ENCODE measurements at places on chromosomes 3 and 15.

DNA sequence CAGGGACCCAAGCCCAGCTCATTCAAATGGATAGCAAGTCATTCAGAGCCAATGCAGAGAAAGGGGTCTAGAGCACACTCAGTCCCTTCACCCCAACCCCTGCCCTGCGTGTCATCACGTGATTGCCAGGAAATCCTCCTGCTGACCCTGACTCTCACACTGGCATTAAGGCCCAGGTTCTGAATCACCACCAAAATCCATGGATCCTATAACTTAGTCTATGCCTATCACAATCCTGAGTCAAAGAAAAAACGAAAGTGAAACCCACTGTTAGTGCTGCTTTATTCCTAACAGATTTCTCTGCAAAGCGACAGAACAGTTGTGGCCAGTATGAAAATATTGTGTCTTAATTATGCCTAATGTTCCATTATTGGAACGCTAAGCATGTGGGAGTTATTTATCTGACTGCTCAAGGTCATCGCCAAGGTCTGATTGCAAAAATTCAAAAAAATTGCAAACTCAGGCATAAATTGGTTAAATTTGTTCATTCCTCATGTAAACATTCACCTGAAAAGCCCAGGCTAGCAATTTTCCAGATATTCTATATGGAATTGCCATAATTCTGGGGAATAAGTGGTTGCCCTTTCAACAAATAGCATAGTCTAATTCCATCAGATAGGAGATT is 108.7 kb upstream of the EIF1B start:
- DNase-seq, result no peak

- DNase-seq, result no peak
Observed at GRCh38 chr3:183022936-183023516, 42.7 kb upstream of the DCUN1D1 start.

- no peak for DNase-seq
Observed at GRCh38 chr3:62990704-62991413, 115.6 kb upstream of the CADPS start.

DNA sequence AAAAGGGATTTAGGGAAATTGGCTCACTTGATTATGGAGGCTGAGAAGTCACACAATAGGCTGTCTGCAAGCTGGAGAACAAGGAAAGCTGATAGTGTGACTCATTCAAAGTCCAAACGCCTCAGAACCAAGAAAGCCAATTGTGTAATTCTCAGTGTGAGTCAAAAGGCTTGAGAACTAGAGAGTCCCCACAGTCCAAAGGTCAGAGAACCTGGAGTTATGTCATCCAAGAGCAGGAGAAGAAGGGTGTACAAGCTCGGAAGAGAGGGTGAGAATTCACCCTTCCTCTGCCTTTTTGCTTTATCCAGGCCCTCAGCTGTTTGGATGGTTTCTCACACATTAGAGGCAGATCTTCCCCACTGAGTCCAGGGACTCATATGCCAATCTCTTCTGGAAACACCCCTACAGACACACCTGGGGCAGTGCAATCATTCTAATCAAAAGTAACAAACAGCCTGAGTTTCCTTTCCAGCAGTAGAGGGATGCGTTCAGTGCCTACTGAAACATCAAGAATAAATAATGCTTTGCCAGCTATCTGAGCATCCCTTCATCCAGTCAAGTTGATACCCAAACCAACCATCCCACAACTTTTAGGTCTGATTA is 271.5 kb downstream of the SATB1 start:
- DNase-seq, result no peak

DNA sequence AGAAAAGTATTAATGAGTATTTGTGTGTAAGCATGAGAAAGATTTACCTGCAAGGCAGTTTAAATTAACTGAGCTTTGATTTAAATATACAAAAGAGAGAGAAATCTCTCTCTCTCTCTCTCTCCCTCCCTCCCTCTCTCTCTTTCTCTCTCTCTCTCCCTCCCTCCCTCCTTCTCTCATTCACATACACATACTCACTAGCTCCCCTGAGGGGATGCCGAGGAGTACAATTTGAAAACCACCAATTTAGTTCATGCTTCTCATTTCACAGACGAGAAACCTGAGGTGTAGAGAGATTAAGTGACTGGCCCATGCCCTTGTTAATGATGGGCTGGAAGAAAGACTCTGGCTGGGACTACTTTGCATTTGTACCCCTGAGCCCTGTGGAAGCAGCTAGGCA is 59.4 kb downstream of the MECOM start:
- DNase-seq, result no peak

DNA sequence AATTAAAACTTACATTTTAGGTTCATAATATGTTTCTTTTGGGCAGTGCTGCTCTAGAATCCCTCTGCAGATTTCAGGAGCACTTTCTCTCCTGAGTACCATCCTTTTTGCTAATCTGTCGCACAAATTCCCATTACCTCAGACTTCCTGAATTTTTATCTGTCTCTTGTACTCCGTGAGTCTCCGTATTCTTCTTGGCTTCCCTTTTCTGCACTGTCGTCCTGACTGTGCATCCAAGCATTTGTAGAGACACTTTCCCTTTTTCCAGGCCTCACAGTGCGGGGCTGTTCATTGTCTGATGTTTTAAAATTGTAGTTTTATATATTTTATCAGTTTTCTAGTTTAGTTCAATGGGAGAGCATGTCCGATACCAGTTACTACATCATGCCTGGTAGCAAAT is 27.3 kb downstream of the MEF2A start:
- no peak for DNase-seq

DNA sequence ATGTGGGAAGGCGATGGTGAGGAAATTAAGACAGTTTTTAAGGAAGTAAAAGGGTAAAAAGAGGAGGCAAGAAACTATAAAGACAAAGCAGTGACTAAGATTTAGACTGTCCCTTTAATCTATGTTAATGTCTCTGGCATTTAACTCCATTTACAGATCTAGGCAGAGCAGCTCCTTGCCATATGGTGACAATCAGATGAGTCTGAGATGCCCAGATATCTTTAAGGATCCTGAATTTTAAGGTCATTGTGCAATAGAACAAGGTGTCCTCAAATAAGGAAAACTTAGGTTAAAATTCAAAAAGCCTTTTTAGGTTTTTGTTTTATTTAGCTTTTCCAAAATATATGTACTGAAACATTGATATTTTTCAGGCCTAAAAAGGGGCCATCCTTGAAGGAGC is 24.1 kb downstream of the RASGRP1 start:
- DNase-seq, result no peak

DNA sequence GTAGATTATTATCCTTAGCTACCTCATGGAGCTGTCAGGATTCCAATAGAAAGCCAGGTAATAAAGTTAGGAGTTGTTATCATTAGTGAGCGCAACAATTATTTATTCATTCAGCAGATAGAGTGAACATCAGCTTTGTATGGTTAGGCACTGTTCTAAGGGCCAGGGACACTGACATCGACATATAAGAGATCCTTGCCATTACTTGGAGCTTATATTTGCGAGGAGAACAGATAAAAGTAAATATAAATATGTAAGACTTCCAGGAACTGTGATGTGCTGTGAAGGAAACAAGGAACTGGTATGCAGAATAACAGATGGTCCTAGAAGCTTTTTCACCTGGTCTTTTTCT is 473 bp downstream of the LSM3 start:
- DNase-seq, result no peak

- DNase-seq, result no peak
Observed at GRCh38 chr3:45984331-45985312, 11.0 kb downstream of the FYCO1 start.

GRCh38 chr3:72189339-72189738 is 404.4 kb upstream of the PROK2 start:
- DNase-seq, result no peak

GRCh38 chr3:78732471-78732870 is 1035.3 kb downstream of the ROBO1 start:
- DNase-seq, result no peak

DNA sequence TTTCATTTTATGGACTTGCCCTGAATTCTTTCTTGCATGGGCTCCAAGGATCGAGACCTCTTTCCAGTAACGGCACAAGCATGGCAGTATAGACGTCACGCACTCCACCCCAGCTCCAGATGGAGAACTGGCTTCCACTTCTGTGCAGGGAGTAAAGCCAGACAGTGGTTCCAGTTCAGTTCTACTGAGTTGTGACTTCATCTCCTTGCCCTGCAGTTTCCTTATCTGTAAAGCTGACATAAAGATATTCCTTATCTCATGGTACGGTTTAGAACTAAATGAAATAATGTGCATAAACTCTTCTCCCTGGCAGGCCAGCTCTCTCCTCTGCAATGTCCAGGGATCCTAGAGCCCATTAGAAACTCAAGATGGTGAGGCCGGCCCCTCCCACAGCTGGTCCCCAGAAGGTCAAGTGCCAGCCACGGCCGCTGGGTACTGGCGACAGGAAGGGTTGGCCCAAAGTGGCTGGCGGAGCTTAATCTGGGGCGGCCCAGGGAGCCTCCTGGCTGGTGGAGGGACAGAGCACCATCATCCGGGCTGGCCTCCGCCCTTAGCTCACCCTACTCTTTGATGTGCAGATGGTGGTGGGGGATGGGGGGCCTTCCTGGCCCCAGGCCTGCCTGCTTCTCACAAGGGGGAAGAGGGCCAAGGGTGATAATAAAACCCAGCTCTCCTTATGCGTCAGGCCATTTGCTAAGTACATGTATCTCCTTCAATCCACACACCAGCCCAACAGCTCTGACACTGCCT is 7.2 kb downstream of the MESP2 start:
- DNase-seq, result no peak

- no peak for DNase-seq
Observed at GRCh38 chr3:127131424-127132170, 61.3 kb upstream of the PRR23E start.

GRCh38 chr15:74994236-74994635 is 1.1 kb upstream of the SCAMP5 start:
- DNase-seq, result no peak

- no peak for DNase-seq
Observed at GRCh38 chr3:32420126-32421038, 28.7 kb downstream of the CMTM7 start.

- DNase-seq, result no peak
Observed at GRCh38 chr3:34886443-34886842, 752.9 kb upstream of the ARPP21 start.

GRCh38 chr3:126935756-126936509 is 47.0 kb upstream of the PLXNA1 start:
- no peak for DNase-seq

DNA sequence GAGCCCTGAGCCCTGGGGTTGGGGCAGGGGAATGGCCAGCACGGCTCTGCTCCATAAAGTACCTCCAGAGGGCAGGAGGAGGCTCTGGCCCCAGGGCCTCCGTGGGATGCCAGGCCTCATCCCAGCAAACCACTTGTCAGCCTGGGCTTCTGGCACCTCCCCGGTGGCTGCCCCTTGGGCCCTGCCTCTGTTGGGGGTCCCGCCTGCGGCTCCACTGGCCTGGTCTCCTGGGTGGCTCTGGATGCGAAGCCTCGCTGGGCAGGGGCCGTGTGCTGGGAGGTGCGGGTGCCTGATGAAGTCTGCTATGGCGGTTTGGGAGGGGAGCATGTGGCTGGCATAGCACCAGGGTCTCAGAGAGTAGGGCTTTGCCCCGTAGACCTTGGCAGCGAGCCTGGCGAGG is 37.6 kb downstream of the PLXNA1 start:
- DNase-seq, result no peak

DNA sequence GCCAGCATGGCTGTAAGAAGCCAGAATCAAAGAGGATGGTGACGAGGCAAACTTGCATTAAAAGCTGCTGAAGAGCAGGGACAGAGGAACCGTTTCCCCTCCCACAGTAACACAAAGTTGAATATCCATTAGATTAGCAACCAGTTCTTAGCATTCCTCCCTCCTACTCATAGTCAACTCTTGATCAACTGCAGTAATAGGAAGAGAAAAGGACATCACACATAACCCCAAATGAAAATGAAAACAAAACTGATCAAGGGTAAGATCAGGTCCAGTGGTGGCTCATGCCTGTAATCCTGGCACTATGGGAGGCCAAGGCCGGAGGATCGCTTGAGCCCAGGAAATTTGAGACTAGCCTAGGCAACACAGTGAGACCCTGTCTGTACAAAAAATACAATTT is 165.2 kb downstream of the GREM1 start:
- DNase-seq, result no peak

DNA sequence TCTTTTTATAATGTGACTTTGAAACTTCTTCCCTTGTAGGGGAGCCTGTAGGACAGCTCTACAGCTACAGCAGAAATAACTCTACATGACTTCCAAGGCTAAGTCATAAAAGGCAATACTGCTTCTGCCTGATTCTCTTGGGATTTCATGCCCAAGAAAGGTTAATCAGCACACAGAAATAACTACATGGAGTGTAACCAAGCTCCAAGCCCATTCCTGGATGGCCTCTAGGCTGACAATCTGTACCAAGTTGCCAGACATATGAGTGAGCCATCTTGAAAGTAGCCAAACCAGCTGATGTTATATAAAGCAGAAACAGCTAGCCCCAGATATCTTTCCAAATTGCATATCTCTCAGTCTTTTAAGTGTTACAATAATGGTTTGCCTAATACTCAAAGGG is 75.8 kb upstream of the OSTN start:
- DNase-seq, result no peak

DNA sequence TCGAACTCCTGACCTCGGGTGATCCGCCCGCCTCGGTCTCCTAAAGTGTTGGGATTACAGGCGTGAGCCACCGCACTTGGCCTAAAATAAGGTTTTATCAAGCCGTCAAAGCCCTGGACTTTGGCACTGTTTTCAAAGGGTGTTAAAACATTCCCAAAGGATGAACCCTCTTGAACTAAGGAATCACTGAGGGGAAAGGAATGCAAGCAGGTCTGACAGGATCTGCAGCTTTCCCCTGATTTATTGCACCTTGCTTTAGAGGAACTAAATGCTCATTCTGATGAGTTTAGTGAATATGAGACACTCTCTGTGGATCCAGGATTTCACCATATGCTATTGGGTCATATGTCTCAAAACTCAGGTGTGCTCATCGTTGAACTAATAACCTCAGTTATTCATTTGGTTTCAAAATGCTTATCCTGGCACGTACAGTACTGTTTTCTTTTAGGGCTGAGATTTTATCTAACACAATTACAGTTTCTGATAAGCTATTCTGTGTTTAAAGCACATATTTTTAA is 63.0 kb upstream of the TSC22D2 start:
- no peak for DNase-seq

GRCh38 chr3:184178521-184179138 is 4.0 kb downstream of the AP2M1 start:
- no peak for DNase-seq

Data from stimulated activated CD8-positive, alpha-beta memory T cell treated with anti-CD3 and anti-CD28 coated beads, Interleukin-7, amount 100 ng/mL, for 1 hour (primary cell).